ENCODE measurements at places on chromosomes 13 and 19.

- DNase-seq: peak; percentile 67
Measured at GRCh38 chr13:71618159-71618558, 248.8 kb downstream of the DACH1 start.

DNA sequence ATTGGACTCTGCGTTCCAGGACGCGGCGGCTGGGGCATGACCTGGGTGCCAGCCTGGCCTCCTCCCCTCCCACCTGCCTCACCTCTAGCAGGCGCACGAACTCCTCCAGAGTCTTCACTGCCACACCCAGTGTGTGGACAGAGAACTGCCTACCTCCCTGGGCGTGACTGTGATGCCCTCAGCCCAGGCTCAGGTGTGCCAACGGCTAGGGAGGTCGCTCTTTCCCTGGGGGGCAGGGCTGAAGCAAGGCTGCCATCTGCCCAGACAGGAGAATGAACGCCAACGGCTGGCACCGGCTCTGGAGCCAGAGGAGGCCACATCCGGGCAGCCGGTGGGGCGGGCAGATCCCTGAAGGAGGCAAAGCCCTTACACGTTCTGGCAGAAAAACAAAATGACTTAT is 11.3 kb downstream of the NANOS3 start:
- no peak for DNase-seq

DNA sequence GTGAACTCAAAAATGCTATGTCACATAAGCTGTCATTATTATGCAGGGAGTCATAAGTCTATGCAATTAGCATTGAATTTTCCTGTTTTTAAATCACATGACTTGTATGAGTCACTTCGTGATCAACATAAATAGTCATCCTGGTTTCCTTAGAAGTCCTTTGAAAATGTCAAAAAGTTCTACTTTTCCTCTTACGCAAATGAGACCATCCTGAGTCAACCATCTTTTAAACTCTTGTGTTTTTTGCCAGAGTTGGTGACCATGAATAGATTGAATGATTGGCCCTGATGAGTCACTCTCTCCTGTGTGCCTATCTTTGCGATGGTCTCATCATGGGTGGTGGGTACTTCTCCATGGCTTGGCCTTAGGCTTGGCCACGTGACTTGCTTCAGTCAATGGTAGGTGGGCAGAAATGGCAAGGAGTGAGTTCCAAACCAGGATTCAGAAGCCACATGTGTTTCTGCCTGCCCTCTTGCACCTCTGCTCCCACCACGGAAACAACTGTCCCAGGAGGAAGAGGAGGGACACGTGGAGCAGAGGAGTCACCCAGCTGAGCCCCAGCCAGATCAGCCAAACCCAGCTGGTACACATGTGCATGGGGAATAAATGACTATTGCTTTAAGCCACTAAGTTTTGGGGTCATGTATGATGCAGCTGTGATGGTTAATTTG is 123.5 kb upstream of the CACNA1A start:
- DNase-seq: no peak

DNA sequence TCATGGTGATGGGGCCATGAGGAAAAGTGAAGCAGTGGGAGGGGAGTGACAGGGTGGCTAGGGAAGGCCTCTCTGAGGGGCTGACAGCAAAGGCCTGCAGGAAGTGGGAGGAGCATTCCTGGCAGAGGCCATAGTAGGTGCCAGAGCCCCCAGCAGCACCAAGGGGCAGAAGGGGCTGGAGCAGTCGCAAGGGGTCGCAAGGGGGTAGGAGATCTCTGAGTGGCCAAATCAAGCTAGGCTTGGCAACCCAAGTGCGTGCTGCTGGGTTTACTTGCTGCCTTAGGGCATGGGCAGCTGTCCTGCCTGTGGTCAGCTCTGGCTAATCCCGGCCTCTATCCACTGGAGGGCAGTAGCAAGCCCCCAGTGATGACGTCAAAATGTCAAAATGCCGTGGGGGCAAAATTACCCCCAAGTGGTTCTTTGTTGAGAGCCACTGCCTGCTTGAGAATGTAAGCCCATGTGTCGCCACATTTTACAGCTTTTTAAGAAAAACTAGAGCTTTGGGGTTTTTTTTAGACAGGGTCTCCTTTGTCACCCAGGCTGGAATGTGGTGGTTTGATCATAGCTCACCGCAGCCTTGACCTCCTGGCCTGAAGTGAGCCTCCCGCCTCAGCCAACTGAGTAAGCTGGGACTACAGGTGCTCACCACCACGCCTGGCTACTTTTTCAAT is 11.8 kb downstream of the CCDC97 start:
- peak; percentile 41 for DNase-seq

- no peak for DNase-seq
Measured at GRCh38 chr19:49690079-49690655, 749 bp upstream of the CPT1C start.

DNA sequence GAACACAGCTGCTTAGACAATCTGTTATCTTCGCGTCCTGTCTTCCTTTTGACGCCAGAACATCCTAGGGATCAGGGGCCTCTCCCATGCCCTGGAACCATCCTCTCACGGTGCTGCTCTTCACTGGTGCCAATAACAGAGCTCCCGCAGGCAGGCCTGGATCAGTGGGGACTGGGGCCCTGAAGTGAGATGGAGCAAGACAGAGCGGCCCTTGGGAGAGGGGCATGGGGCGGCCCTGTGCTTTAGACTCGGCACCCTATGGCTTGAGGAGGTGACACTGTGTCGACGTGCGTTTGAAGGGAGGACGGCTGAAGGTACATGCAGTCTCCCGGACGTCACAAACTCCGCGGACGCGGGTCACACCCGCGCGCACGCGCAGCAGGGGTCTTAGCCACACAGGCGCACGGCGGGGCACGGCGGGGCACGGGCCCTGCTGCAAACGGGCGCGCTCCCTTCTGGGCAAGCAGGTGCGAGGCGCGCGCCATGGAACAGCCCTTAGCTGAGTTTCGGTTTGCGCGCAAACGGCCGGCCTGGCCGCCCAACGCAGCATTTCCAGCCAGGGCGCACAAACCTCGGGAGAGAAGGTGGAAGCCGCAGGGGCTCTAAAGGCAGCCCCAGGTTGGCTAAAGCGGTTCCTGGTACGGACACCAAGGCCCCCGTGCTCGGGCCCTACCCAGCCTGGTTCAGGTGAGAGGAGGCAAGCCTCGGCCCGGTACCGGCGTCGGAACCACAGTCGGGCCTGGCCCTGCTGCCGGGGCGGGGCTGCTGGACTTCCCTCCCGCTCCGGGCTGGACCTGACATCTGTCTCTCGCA is 16.5 kb upstream of the RNF17 start:
- peak; percentile 32 for DNase-seq

- no peak for DNase-seq
Measured at GRCh38 chr13:30752201-30752797, 17.0 kb downstream of the ALOX5AP start.

GRCh38 chr13:26895808-26896466 is 135.4 kb upstream of the GPR12 start:
- DNase-seq: no peak

DNA sequence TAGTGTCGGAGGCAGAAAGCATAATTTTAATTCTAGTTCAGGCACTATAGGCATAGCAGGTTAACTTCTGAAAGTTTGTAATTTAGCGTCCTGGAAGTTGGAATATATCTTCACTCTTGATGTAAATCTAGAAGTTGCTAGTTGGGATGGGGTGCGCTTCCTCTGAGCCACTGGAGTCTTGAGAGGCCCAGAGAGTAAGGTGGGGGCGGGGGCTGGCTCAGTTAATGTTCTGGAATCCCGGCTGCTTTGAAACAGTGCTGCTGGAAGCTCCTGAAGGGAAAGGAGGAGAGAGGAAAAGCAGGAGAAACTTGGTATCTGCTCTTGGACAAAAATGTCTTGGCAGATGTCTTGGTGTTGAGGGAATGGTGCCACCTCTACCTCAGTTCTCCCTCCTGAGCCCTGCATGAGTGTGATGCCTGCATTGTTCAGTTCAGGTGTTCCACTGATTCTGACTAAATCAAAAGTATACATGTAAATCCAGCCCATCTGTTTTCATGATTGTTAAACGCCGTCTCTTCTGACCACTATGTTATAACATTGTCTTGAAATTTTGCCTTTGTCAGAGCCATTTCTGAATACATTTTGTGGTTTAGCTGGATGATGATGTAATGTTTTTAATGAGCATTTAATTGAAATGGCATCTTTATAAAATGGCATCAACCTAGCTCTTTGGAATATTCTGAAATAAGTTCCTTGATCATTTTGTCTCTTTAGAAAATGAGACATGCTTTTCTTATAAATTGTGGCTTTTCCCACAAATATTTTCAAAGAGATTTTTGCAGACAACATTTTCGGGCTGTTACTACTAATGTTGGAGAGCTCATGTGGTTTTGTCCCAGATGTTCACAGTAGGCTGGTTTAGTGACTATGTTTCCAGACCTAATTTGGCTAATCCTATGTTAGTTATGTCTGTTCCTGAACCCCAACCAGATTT is 202.7 kb downstream of the SHISA2 start:
- DNase-seq: no peak

GRCh38 chr13:100361504-100361903 is 227.1 kb downstream of the GGACT start:
- DNase-seq: no peak
